ENCODE measurements at places on chromosomes 5 and 9.

DNA sequence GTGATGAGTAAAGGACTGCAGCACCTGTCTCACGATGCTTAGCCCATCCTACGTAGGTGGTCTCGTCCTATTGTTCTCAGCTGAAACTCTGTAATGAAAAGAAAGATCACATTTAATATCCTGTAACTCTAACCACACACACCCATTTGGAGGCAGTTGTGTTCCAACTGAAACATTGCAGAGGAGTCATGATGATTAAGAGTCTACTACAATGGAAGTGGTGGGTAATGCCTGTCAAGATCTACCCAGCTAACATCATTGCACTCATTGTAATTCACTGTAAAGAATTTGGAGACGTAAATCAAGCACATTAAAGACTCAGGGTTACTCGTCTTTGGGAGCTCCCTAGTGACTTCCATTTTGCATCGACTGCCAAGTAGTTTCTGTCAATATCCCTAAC is 106.0 kb upstream of the PTPN3 start:
- DNase-seq, result no peak

DNA sequence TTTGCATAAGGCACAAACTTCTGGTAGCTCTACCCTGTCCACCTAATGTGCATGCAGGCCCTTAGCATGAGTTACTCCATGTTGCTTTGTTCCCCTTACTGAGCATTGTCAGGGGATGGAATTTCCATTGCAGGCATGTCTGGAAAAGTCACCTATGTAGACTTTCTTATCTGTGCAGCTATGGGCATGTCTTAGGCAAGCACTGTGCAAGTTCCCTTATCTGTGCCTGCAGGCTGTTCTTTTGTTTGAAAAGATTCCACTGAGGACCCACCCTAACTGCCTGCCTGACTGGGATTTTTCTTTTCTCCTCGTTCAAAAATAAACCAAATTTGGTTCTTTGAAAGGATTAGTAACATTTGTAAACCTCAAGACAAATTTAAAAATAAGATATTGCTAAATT is 587.0 kb downstream of the CDH18 start:
- DNase-seq, result no peak

GRCh38 chr9:85575868-85576267 is 165.9 kb downstream of the AGTPBP1 start:
- DNase-seq, result no peak

- no peak for DNase-seq
Observed at GRCh38 chr9:91186632-91187108, 175.0 kb downstream of the AUH start.

- DNase-seq, result no peak
Observed at GRCh38 chr9:87497604-87498045, at the start of gene DAPK1. DAPK1 (plus strand) TSS chr9:87497867; CDS start chr9:87499078, 1,211 bp downstream.

GRCh38 chr5:170971-171800 is 20.1 kb upstream of the LRRC14B start:
- no peak for DNase-seq

DNA sequence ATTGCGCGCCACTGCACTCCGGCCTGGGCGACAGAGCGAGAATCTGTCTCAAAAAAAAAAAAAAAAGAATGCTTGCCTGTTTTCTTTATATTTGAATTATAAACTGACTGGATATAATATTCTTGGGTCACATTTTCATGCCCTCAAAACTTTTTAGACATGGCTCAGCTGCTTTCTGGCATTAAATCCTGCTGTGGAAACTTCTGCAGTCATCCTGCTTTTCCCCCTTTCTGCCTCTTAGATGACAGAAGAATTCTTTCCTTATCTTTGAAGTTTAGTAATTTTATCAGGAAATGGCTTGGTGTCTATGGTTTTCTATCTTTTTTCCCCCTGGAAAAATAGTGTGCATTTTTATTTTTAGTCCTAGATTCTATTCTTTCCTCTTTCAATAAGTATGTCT is 234.5 kb downstream of the AOPEP start:
- DNase-seq, result no peak

DNA sequence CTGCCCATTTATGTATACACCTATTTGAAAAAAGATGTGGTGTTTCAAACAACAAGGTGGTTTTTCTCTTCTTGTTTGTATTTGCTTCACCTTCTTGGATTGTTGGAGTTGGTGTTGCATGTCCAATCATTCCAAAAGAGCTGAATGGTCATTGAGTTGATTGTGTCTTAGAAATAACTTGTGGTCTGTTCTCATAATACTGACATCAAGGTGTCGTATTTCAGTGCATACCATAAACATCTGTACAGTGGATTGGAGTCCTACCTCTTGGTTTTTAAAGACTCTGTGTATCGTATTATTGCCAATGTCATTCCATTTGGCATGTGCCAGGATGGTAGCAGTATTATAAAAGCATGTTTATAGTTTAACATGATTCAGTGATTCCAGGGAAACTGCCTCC is 73.2 kb downstream of the TRIO start:
- DNase-seq, result no peak

DNA sequence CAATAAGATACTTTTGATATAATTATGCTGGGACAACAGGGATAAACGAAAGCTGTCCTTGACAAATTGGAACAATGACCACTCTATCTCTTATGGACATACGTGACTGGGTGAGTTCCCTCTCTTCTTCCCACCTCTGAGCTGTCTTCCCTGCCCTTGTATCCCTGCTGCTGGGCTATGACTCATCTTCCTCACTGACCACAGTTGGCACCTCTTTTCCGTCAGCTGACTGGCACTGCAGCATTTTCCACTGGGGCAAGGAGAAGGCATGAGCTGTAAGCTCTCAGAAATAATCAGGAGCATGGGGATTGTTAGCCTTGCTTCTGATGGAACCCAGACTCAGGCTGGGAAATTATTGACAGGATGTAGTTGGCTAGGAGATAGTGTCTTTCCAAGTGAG is 48.7 kb downstream of the PCSK1 start:
- no peak for DNase-seq

DNA sequence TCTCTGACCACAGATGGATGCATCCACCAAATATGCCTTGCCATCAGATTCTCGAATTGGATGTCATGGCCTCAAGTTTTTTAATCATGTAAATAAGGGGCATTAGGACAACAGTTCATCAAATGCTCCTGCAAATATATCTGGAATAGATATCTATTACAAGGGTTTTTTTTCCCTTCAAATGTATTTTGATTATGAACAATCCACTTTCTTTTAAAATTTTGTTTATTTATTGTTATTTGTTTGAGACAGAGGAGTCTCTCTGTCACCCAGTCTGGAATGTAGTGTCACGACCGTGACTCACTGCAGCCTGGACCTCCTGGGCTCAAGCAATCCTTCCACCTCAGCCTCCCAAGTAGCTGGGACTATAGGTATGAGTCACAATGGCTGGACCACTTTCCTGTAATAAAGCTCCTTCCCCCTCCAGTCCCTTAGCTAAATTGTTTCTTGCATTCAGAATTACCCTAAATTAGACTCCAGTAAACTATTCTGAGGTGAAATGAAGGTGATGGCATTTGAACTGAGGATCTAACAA is 1412.1 kb downstream of the EFNA5 start:
- DNase-seq, result no peak

- DNase-seq, result no peak
Observed at GRCh38 chr5:137880313-137880712, 8.9 kb upstream of the PKD2L2 start.

DNA sequence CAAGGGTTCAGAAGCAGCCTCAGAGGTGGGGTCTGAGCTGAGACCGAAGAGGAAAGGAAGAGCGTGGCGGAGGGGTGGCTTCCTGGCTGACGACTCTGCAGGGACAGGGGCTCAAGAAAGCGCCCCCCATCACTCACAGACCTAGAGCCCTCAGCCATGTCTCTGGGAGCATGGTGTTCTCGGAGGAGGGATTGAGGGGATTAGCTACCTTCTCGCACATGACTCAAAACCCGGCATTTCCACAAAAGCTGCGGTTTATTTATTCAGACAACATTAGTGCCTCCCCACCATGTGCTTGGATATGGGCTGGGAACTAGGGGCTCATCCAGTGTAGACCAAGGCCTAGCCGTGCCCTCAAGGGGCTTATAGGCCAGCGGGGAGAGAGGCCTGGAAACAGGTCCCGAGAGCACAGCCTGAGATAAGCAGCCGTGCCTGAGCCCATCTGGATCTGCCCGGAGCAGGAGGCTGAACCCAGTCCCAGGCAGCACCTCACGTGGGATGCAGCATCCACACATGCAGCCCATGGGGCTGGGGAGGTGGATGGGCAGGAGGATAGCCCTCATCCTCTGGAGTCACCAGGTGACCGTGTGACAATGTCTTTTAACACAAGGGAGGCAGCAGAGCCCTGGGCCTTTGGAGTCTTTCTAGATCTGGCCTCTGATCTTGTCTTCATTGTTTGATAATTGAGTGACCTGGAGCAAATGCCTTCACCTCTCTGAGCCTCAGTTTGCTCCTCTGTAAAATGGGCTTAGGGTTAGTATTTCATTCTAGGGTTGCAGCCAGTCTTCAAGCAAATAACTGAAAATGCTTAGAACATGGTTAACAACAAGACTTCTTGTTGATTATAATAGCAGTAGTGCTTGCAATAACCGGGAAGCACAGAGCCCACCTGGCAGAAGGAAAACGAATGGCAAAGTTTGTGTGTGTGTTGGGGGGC is 878 bp upstream of the HMCN2 start:
- no peak for DNase-seq

DNA sequence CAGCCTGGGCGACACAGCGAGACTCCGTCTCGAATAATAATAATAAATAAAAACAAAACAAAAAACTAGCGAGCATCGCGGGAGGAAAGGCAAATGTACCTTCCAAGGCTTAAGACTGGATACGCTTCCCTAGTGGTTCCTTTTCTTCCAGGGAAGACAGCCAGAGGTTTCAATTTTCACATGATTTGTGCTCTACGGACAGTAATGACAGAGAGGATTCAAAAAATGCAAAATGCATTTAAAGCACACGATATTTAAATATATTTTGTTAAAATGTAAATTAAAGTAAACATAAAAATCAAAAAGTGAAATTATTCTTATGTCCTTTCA is 4.3 kb upstream of the TRIM41 start:
- DNase-seq, result no peak

All from CD4-positive, alpha-beta T cell treated with Interleukin-4 for 4 hours (primary cell).